Stimulated activated CD4-positive, alpha-beta T cell treated with anti-CD3 and anti-CD28 coated beads, Interleukin-12 subunit alpha, Interleukin-12 subunit beta, amount 100 ng/mL, for 24 hours (primary cell): ENCODE measurements at places on chromosomes 7 and 10.

- DNase-seq, result no peak
These were observed 21.1 kb upstream of the ABCC2 start for GRCh38 chr10:99761365-99761764.

DNA sequence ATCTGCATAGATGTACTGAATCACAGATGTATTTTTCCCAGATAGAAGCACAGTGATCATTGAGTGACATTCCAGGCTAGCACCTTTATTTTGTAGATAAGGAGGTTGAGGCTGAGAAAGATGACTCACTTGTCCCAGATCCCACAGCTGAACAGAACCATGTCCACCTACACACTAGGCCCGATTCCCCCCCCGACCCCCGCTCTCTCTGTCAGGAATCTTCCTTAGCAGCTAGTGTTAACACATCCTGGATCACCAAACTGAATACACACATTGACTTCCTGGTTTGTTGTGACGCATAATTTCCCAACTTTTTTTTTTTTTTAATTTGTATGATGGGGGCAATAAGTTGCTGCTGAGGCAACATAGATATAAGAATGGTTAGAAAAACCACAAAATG is 5.2 kb downstream of the SFMBT2 start:
- no peak for DNase-seq

DNA sequence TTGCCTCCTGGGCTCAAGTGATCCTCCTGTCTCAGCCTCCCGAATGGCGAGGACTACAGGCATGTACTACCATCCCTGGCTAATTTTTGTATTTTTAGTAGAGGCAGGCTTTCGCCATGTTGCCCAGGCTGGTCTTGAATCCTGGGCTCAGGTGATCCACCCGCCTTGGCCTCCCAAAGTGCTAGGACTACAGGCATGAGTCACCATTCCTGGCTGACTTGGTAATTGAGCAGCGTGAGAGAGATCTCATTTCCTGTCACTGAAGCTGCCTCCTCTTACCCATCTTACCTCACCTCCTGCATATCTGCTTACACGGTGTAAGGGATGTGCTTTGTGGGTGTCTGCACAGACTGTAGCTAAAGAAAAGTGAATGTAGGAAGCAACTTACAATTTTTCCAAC is 9.7 kb downstream of the IFIT3 start:
- DNase-seq, result no peak

- DNase-seq, result no peak
These were observed 111.1 kb upstream of the PALS2 start for GRCh38 chr7:24462117-24462516.
